ENCODE measurements at places on chromosomes 11 and 22.

GRCh38 chr11:133563505-133564025, 31.3 kb upstream of the OPCML start:
- DNase-seq: no peak

DNA sequence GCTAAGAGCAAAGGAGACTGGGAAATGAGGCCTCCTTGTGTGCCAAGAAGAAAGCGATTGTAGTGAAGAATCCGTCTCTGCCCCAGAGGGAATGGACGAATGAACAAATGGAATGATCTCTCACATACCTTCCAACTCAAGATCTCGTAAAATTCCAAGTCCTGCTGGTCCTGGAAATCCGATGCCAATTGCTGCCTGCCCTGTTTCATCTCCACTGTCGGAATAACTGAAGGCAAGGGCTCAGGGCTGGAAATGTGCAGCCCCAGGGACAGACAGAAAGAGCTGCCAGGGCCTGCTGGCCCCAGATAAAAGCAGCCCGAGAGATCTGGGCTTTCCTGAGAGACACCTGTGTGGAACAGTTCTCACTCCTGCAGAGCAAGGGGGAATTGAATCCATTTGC, 120.9 kb downstream of the MN1 start:
- no peak for DNase-seq

DNA sequence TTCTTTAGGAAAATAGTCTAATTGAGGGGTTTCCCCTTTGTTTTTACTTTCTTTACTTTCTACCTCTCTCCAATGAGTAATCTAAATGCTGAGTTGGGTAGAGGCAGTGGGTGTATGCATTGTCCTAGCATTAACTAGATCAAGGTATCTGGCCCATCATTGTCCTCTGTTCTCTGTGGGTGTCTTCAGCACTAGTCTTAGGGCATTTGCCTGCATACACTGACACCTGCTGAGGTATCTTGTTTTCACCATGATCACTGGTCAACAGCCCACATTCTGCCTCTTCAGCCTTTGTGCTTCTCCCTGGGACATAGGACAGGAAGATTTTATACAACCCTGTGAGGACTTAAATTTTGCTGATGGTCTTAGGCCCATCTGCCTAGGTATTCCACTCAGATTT, 371.1 kb downstream of the RAB38 start:
- no peak for DNase-seq

- DNase-seq: no peak
Observed at GRCh38 chr22:29195118-29195963, 10.4 kb upstream of the EMID1 start.

- no peak for DNase-seq
Observed at GRCh38 chr22:46078241-46079092, 71.9 kb upstream of the PPARA start.
